H9 (cell line): ENCODE measurements at places on chromosomes 2 and 18. TPM values are rescaled to one million over a fixed set of nuclear protein-coding genes. Genes with fewer than 3 reads are reported as not detected.

VIL1 gene
- 4.0 and 4.2 TPM in 2 replicates for total RNA-seq

MYO5B gene
- total RNA-seq = 9.0 and 9.3 TPM in 2 replicates

DTNA gene
- total RNA-seq = 25.5 and 27.8 TPM in 2 replicates

CYP26B1 gene
- 0.20 and 0.22 TPM in 2 replicates for total RNA-seq

AKAIN1 gene
- not detected in 2 replicates for total RNA-seq

GALNT14 gene
- 2.4 and 2.7 TPM in 2 replicates for total RNA-seq

PKDCC gene
- 134 and 135 TPM in 2 replicates for total RNA-seq

OTOS gene
- total RNA-seq = not detected in 2 replicates
